ENCODE measurements at places on chromosomes 4 and X. TPM values are rescaled to one million over a fixed set of nuclear protein-coding genes. Genes with fewer than 3 reads are reported as not detected.

DNA sequence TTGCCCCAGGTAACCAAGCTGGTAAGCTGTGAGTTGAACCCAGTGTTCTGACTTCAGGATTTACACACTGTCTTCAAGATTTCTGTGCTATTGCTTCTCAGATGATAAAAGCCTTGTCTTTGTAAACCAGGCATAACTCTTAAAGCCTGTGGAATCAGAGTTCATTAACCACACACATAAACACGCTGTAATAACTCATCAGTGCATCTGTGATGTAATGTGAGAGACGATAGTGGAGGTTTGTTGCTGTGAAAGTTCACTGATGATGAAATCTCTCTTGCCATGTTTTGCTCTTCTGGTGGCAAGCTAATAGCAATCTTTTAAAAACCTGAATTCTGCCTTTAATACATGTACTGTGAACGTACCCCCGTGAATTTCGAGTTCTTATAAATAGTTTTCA is 41.5 kb downstream of the CLCN4 start:
- DNase-seq = no peak

GRCh38 chr4:16745009-16745635 is 153.3 kb downstream of the LDB2 start:
- no peak for DNase-seq

DNA sequence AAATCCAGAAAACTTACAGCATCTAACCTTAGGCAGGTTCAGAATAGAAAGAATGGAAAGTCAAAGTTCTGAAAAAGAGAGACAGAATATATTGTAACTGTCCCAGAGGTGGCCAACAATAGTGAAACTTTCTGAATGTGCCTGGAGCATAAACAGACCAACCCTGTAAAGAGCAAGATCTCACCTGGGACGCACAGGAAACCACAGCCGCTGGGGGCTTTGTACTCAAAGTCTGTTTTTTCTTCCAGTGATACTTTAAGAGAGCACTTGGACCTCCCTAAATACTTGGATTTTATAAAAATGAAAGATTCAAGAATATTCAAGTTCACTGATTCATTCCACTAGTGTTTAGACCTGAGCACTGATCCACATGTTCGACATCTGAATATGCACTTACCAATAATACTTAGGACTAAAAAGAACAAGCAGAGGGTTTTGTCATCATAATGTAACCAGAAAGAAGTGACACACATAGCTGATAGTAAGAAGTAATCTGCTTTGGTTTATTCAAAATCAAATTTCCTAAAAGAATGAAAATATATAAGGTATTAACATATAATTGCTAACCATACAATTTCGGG is 35.3 kb downstream of the ARAP2 start:
- DNase-seq = no peak

GRCh38 chrX:49072712-49073095 is 1.1 kb downstream of the PRAF2 start:
- no peak for DNase-seq

DNA sequence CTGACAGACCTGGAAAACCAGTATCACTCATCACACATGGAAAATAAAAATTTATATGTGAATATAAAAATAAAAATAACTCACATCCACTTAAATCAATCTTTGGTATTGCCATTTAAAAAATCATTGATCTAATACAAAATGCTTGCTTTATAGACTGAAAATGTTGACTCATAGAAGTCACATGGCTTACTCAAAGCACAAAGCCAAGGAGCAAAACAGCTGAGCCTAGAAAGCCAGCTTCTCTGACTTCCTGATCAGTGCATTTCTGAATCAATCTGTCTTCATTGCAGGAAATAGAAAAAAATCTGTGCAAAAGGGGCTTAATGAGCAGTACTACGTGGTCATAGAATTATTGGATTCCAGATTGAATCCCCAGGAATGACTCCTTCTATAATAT is 176.9 kb upstream of the HS3ST1 start:
- no peak for DNase-seq

- no peak for DNase-seq
These were observed 13.5 kb downstream of the EFNB1 start for GRCh38 chrX:68842351-68842750.

- no peak for DNase-seq
These were observed 92.3 kb downstream of the SPRY1 start for GRCh38 chr4:123488916-123489315.

- no peak for DNase-seq
These were observed 2.7 kb downstream of the HAND2 start for GRCh38 chr4:173527103-173527891.

GRCh38 chr4:119797238-119797894 is 168.8 kb upstream of the PDE5A start:
- DNase-seq = no peak

DNA sequence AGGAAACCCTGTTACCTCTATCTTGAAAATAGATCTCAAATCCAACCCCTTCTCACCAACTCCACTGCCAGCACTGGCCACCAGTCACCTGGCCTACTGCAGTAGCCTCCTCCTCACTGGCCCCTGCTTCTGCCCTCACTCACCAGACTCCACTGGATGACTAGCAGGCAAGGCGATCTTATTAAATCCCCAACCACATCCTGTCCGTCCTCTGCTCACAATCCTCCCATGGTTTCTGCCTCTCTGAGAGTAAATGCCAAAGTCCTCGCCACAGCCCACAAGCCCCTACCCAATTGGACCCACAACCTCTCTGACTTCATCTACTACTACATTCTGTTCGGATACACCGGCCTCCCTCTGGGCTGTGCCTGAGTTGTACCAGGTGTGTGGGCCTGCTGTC is 5.4 kb upstream of the PIM2 start:
- DNase-seq = no peak

- DNase-seq = no peak
These were observed 29.2 kb downstream of the MSX1 start for GRCh38 chr4:4888695-4889094.

GRCh38 chrX:670645-671044 is 40.1 kb downstream of the SHOX start:
- no peak for DNase-seq

DNA sequence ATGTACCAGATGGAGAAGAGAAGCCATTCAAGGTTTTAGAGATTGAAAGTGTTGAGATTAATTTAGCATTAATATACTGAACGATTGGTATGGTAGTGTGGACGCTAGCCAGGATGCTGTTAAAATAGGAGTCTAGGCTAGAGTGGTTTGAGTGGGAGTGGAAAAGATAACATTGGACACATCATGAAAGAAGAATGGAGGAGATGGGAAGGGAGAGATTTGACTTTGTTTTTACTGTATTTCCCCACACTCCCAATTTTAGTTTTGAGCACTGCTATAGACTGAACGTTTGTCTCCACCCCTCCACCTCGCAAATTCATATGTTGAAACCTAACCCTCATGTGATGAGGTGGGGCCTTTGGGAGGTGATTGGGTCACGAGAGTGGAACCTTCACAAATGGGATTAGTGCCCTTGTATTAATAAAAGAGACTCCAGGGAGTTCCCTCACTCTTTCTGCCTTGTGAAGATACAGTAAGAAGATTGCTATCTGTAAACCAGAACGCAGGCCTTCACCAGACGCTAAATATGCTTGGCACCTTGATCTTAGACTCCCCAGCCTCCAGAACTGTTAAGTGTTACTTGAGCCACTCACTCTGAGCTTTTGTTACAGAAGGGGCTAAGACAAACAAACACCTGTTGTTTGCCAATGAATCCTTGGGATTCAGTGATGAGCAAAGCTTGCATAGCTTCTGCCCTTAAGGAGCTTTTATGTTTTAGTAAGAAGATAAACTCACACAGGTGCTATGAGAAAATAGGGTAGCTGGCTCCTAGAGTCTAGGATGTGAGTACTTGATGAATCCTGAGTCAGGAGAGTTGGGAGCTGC is 25.8 kb downstream of the USP9X start:
- DNase-seq = no peak

DNA sequence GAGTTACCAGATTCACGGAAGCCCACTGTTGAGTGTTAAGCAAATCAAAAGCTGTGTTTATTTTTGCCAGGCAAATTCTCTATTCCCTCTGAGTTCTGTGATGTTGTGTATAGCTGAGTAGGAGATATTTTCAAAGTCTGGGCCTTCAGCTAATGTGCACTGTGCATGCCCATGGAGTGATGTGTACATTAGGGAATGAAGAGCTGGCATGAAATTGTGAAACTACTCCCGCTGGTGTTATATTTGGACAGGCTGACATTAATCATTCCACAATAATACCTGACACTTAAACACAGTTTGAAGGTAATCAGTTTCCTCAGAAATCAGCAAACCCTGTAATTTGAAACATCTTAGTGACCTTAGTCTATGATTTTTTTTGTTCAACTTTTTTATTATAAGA is 88.1 kb upstream of the MBNL3 start:
- DNase-seq = no peak

DNA sequence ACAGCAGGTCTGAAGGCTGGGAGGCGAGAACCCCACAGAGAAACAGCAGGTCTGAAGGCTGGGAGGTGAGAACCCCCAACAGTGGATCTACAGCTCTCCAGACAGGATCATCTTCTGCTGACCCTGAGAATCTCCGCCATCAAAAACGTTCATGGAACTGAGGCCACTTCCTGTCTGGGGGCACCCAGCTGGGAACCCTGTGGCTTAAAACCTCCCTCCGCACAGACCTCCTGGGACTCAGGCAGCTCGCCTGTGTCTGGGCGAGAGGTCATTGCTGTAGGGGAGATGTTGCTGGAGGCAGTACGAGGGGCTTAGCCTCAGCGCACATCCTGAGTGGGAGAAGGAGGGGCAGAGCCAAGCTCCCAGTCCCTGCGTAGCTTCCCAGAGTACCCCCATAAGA is 15.1 kb upstream of the CLDN24 start:
- DNase-seq = no peak

GRCh38 chr4:102537269-102537668 is 36.1 kb downstream of the NFKB1 start:
- no peak for DNase-seq

DNA sequence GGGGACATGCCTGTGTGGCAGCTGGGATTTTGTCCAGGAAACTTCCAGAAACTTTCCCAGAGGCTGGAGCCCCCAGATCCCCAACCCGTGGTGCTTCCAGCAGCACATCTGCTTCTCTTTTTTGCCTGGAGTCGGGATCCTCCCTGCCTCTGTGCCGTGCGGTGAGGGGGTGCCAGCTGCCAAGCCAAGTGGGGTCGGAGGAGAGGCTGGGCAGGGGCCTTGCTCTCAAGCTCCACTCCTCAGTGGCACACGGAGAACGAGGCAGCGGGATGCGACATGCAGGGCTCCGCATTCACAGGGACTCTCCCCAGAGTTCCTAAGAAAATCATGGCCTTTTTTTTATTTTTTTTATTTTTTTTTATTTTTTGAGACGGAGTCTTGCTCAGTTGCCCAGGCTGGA is 120.7 kb downstream of the PSAPL1 start:
- no peak for DNase-seq

GRCh38 chrX:73448379-73448778 is 1.5 kb downstream of the CDX4 start:
- no peak for DNase-seq

DNA sequence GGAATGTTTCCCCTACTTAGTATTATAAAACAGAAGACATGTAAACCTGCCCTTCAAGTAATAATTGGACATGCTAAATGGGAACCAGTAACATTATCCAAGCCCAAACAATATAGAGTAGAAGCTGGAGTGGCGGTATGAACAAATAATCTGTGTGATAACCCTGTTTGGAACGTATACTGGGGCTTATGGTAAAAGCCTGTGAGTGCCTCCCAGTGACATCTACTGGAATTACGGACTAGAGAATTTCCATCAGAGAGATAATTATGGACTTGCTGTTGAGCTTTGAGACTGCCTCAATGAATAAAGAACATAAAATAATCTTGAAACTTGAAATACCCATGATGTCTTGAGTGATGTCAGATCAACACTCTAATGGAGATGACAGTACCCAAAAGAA is 406.3 kb upstream of the GRIA3 start:
- DNase-seq = no peak

DNA sequence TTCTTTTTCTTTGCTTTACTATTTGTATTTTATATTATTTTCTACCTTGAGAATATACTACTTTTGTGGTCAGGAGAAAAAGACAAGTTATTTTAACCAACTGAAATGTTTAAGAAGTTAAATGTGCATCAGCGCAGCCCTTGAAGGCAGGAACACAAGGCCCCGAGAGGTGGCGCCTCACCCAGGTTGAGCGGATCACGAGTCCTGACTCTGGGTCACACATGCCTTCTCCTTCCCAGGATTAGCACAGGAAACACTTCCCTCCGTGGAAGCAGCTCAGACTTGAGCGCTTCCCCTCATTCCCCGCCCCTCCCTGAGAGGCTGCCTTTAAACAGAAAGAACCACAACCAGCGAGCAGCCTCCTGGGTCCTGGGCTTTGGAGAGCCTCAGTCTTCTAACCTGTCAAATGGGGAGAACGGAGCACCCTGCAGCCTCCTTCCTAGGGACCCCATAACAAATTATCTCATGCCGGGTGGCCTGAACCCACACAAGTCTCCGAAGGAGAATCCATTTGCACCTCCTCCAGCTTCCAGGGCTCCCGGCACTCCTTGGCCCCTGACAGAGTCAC is 217.6 kb downstream of the AFAP1 start:
- DNase-seq = no peak

DNA sequence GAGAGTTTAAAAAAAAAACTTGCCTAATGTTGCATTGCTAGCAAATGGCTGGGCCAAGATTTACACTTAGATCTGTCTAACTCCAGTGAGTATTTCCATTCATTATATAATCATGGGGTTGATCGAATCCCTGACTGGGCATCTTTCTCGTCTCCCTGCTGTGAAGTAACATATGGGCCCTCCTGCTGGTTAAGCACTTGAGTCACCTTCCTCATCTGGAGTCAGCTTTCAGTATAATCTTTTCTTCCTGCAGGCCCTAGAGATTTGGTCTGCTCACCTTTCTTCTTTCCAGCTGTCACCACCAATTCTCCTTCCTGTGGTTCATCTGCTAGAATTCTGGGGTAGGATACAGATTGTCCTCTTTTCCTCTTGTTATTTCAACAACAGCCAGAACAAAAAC is 41.6 kb downstream of the TIGD2 start:
- no peak for DNase-seq

Gene POU3F4
- not detected for polyA plus RNA-seq

Gene TACR3
- 5.0 TPM for polyA plus RNA-seq

Gene CDK16
- polyA plus RNA-seq = 94.3 TPM

Gene ARFIP1
- polyA plus RNA-seq = 47.8 TPM

Gene TDO2
- 29.7 TPM for polyA plus RNA-seq

Gene MAGEE1
- polyA plus RNA-seq = 4.7 TPM

Gene MAGEA11
- polyA plus RNA-seq = not detected

Gene CFAP47
- 0.84 TPM for polyA plus RNA-seq

Gene ZNF330
- polyA plus RNA-seq = 45.7 TPM
